ENCODE measurements at places on chromosomes 7 and 10.

- DNase-seq, result no peak
Measured at GRCh38 chr10:76080451-76080850, 649.0 kb downstream of the LRMDA start.

DNA sequence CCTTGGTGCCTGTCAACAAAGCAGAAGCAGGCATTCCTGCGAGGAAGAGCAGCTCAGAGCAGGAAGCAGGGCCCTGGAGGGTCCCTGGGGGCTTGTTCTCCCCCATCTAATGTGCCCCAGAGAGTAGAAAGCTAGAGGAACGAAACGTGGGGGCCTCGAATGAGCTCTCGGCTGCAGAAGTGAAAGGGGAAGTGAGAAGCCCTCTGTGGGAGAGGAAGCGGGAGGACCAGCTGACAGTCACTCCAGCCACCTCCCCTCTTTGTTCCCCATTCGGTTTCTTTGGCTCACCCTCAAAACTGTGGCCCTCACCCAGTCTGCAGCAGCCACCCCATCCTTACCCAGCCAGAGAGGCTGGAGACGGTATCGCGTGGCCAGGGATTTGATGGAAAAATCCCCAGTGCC, 25.0 kb downstream of the C10orf105 start:
- DNase-seq, result no peak

GRCh38 chr7:103065667-103066066, 8.9 kb downstream of the FBXL13 start:
- no peak for DNase-seq

DNA sequence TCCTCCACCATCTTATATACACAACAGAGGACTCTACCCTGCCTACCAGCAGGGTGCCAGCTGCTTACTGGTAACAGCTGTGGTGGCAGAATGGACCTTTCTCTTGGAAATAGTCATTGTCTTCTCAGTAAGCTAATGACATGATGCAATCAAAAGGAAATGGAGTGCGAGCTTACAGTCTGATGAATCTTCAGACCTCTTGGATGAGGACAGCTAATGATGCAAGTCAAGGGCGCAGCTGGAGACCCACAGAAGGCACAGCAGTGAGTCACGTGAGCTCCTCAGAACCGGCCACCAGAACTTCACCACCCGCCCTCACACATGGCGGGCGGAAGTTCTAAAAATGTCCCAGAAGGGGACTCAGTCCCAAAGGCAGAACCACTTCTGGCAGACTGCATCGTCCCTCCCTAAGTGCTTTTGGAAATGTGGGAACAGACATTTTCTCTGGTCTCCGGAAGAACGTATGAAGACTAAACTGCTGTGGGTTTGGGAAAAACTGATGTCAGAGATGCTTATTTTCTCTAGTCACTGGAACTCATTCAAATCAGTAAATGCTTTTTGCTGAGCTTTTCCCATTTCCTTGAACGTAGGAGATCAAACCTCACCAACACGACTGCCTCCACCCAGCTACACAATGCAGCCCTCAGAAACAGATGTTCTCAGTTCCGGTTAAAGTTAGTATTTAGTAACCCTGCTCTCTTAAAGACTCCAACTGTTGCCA, 96.4 kb downstream of the FAS start:
- no peak for DNase-seq

DNA sequence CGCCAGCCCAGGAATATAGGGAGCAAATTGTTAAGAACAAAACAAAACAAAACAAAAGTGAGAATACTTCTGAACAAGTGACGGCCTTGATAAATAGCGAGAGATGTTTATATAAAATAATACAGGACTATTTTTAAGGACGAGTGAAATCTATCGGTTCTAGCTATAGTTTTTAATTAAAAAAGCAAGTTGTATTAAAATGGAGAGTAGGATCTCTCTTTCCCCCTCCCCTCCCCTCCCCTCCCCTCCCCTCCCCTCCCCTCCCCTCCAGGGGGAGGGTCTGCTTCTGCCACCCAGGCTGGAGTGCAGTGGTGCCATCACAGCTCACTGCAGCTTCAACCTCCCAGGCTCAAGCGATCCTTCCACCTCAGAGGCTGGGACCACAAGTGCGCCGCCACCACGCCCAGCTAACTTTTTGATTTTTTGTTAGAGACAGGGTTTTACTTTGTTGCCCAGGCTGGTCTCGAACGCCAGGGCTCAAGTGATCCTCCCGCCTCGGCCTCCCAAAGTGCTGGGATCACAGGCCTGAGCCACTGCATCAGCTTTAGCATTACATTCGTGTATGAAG, 440 bp upstream of the TCAF1 start:
- DNase-seq, result no peak

DNA sequence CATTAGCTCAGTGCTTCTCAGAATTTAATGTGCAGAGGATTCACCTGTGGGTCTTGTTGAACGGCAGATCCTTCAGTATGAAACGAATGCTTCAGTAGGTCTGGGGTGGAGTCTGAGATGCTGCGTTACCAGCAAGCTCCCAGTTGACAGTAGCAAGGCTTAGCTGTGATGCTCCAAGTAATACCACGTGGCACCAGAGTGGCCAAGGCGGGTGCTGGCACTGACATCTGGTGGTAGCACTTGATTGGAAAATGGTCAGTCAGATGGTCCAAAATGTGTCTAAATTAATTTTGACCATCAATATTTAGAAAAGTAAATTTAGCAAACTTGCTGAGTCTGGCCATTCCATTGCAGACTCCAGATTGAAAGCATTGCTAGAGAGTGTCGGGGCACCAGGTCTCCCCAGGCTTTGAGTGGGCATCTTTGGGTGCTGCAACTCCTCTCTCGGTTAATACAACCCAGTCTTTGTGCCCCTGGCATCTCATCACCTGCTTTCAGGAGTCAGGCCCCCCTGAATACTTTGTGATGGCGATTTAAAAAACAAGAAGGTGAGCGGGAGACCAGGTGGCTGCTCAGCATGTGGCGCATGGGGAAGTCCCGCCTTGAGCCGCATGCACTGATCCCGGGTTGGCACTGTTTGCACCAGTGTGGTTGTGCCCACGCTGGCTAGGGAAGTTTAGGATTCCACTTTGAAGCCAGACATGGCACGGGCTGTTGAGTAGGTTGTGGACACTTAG, 130.1 kb downstream of the NT5C2 start:
- DNase-seq, result no peak

- DNase-seq, result no peak
Measured at GRCh38 chr10:95872158-95872711, 35.5 kb upstream of the CC2D2B start.

- peak; percentile 16 for DNase-seq
Measured at GRCh38 chr7:7595451-7595850, 28.8 kb downstream of the MIOS start.

All from HAP-1 (cell line).